ENCODE measurements at places on chromosomes 5 and 9.

GRCh38 chr9:37939575-37940095 lies 35.7 kb upstream of the SLC25A51 start:
- DNase-seq, result no peak

GRCh38 chr5:149304195-149305078 lies 32.8 kb downstream of the AFAP1L1 start:
- DNase-seq, result no peak

- DNase-seq, result no peak
Measured at GRCh38 chr5:145062280-145063062, 772.7 kb downstream of the PRELID2 start.

GRCh38 chr5:168432903-168433302 lies 53.4 kb upstream of the RARS1 start:
- DNase-seq, result no peak

GRCh38 chr9:101564252-101564651 lies 30.5 kb downstream of the PPP3R2 start:
- DNase-seq, result no peak

DNA sequence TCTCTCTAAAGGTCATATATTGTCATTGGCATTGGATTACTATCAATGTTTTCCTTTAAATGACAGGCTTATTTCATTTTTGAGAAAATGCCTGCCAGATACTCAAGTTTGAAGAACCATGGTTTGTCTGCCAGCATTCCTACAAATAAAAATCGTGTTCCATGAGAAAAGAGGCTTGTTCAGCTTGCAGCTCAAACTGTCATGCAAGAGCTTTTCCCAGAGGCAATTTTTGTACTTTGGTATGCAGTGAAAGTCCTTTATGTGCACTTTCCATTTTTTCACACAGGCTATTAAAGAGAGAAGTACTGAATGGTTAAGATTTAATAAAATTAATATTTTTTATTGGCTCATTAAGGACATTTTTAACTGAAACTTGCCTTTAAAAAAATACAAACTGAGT lies 110.4 kb downstream of the FBXO4 start:
- no peak for DNase-seq
